ENCODE measurements at places on chromosomes 4 and X. TPM values are rescaled to one million over a fixed set of nuclear protein-coding genes. Genes with fewer than 3 reads are reported as not detected.

GRCh38 chr4:183504930-183505610 is at the start of gene ING2:
ING2 (plus strand) TSS chr4:183505058; CDS start chr4:183505196, 138 bp downstream.
- DNase-seq = peak; percentile 12

- no peak for DNase-seq
Measured at GRCh38 chrX:77342004-77342403, 105.2 kb upstream of the FGF16 start.

Gene SPIN2A
- 1.2 TPM for total RNA-seq

DNA sequence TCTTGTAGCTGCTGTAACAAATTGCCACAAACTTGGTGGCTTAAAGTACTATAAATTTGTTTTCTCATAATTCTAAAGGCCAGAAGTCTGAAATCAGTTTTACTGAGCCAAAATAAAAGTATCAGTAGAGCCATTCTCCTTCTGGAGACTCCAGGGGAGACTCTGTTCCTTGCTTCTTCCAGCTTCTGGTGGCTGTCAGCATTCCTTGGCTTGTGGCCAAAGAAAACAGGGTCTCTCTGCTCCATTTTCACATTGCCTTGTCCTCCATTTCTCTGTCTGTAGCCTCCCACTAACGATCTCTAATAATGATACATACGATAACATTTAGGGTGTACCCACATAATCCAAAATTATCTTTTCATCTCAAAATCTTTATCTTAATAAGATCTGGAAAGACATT is 200.4 kb downstream of the MAB21L2 start:
- DNase-seq = no peak

DNA sequence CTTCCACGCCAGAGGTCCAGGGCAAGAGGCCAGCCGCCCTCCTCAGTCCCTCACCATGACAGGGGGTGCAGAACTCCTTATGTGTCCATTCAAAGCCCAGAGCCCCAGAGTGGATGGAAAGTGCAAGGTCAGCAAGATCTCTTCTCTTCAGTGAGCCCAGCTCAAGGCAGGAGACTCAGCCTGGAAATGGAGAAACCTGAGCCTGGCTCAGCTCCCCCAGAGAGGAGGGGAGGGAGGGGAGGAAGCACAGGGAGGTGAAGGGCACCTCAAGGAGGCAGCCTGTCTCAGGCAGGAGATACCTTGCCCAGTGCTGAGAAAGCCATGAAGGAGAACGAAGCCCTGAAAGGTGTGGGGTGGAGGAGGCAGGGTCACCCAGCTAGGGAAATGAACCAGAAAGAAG is 121.8 kb upstream of the PJA1 start:
- no peak for DNase-seq

Measured in mucosa of gallbladder (tissue), 1 donor.